NCI-H510A treated with DMSO at 0.1 percent for 48 hours (cell line): ENCODE measurements at places on chromosomes 3 and 15.

DNA sequence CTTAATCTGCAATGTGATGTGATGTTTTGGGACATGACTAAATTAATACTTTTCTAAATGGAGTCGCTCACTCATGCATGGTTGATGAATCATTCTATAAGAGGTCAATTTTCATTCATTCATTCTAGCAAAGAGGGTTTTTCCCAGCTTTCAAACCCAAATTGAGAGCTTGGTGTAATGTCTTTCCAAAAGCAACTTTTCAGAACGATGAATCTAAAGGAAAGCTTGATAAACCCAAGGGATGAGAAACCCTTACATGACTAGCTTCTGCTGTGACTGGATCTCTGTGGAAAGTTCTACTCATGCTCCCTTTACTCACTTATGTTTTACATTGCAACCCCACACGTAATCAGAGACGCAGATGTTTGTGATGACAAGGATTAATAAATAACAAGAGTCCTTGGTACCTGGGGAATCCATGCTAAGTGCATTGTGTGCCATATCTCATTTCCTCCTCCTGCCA is 47.7 kb downstream of the PDZRN3 start:
- DNase-seq, result no peak

GRCh38 chr3:16739541-16740105 is 134.4 kb upstream of the DAZL start:
- no peak for DNase-seq

DNA sequence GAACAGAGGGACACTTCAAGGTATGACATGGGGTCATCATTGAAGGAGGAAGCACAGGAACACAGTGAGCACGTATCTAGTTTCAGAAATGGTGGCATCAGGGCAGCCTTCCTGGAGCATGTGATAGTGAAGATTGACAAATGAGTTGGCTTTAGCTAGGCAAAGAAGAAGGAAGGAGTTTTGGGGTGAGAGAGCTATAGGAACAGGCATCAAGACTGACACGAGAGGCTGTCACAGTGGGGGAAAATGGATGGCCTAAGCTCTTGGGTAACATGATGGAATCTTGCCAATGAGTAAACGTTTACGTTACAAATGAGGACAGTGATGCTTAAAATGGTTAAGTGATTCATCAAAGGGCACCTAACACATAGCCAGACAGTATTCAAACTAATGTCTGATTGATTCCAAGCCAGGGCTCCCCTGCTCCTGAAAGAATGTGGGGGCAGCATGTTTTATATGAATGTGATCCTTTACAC is 23.1 kb upstream of the GPR171 start:
- DNase-seq, result no peak

DNA sequence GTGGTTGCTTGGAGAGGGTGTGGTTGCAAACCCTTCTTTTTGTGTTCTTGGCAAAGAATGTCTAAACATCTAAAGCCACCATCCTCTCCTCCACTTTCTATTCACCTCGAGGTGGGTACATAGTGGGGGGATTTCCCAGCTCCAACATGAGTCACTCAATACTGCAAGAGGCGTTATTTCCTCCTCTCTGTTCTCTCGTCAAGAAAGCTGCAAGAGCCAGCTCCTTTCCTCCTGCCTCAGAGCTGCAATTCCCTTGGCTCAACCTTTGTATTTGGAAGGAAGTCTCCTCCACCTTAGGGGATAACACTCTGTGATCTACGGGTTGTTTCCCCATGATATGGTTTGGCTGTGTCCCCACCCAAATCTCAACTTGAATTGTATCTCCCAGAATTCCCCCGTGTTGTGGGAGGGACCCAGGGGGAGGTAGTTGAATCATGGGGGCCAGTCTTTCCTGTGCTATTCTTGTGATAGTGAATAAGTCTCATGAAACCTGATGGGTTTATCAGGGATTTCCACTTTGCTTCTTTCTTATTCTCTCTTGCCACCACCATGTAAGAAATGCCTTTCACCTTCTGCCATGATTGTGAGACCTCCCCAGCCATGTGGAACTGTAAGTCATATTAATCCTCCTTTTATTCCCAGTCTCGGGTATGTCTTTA is 138.4 kb downstream of the PLCL2 start:
- no peak for DNase-seq

GRCh38 chr15:60901647-60902046 is 327.5 kb downstream of the RORA start:
- no peak for DNase-seq

DNA sequence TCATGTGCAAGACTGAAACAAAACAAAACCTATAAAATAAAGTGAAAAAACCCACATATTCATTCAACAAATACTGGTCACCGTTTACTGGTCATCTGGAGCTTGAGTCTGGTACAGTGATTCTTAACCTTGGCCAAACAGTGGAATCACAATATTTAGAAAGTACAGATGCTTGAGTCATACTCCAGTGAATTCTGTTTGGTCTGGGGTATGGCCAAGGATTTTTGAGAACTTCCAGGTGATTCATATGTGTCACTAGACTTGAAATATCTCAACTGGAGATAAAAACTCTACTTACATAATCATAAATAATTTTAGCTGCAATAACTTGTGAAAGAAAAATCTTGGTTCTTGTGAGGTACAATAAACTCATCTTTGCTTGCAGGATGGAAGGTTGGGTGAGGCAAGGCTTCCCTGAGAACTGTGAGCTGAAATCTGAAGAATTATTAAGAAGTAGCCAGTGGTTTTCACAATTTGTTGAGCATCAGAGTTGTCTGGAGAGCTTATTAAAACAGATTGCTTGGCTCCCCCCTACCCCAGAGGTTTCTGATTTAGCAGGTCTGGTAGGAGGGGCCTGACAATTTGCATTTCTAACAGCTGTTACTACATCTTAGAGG is 9.6 kb downstream of the NEK11 start:
- no peak for DNase-seq

DNA sequence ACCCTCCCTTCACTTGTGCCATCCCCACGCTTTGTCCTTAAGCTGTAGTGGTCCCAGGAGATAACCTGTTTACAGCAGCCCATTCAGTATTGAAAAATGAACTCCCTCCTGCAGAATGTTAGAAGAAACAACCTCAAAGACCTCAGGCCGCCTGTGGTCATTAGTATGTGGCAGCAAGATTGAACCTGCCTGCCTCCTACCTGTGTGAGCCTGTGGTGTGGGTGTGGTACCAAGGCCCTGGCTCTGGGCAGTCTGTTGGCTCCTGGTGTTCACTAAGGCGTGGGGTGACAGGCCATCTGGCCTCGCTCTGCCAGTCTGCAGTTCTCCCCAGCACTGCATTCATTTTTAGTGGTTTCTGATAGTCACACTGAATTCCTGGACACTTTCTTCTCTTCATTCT is 21.0 kb downstream of the LSM3 start:
- no peak for DNase-seq

- DNase-seq, result no peak
Observed at GRCh38 chr3:142723665-142723967, 218 bp upstream of the TRPC1 start.

DNA sequence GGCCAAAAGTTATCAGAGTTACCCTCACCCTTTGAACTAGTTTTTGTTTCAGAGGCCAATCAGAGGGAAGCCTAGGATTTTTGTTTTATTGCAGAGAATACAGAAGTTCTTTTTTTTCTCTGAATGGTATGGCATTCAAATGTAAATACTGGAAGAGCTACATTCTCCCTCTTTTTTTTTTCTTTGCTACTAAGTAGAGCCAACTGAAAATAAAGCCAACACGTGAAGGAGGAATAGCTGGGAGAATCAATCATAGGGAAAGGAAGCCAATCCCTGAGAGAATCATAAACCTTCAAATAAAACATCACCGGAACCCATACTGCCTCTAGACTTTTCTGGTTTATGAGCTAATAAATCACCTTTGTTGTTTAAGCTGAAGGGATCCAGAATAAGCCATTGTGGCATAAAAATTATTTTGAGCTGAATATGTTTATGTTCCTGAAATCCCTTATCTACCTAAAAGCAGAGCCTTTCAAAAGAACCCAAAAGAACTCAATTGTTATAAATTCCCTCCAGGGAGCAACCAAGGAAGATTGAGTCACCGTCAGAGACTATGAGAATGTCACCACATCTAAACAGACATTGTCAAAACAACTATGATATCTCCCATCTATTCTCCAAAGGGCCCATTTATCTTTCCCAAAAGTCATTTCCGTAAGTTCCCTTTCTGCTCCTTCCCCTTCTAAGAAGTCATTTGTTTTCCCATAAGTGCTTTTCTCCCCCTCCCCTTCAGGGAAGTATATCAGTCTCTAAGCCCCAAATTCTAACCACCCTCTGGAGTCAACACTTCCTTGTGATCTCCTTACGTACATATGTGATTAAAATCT is 3.8 kb upstream of the ZNF280D start:
- no peak for DNase-seq

- no peak for DNase-seq
Observed at GRCh38 chr3:64214381-64215018, 10.8 kb downstream of the PRICKLE2 start.

- no peak for DNase-seq
Observed at GRCh38 chr15:35055416-35056105, 29.5 kb downstream of the NANOGP8 start.

DNA sequence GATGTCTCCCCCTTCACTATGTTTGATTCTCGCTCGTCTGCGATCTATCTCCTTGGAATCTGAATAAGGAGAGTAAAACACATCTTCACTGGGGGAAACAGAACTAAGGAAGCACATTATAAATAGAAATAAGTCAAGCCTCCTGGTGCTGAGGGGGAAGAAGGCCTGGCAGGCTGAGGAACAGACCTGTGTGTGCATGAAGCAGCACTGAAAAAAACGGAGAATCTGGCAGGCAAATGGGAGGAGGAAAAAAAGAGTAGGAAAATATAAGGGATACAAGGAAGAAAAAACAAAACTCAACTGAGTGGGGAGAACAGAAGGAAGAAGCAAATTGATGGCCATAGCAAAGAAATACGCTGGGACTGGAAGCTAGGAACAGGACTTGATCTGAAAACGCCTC is 25.7 kb downstream of the PARP16 start:
- DNase-seq, result no peak

DNA sequence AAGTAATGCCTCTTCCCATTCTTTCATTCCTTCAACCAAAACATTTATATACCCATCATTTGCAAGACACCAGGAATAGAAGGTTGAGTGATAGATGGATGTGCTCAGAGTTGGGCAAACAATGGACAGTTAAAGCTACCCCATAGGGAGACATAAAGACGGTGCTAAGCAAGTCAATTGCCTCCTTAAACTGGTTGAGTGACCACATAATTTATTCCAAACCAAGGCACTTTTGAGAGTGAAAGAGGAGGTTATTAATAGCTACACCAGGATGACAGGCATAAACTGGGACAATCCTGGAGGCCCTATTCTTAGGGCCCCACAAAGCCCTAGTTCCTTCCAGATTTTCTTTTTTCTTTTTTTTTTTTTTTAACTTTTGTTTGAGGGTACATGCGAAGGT is 21.4 kb upstream of the DYNC1LI1 start:
- DNase-seq, result peak; percentile 5

- no peak for DNase-seq
Observed at GRCh38 chr3:51682526-51682925, 11.5 kb downstream of the TEX264 start.

GRCh38 chr3:8450618-8451017 is 51.0 kb upstream of the LMCD1 start:
- no peak for DNase-seq

GRCh38 chr3:149833241-149833640 is 20.2 kb downstream of the RNF13 start:
- no peak for DNase-seq

DNA sequence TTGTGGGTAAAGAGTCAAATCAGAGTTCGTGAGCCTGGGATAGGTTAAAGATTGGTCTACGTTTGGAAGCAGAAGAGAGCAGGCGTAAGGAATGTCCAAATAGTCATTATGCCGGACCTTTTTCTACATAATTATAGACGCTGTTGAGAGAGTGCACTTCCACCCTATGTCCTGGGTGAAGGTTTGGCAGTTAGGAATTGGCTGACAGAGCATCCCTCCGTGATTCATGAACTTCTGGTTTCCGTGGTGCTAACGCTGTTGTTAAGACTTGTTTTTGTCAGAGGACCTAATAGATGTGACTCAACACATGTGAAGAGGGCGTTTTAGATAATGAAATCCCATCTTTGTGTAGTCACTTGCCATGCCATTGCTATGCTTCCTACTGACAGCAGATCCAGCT is 1.1 kb downstream of the EAF1 start:
- peak; percentile 4 for DNase-seq

DNA sequence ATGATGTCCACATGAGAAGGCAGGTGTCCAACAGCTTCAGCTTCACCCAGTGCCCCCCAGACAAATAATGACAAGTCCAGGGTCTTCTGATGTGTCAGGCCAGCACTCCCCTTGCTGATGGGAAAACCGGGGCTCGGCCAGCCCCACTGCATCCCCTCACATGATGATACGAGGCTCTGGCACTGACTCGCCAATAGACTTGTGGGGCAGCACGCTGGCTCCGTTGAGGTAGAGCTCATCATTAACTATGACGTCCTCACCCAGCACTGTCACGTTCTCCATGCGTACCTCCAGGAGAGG is 2.1 kb upstream of the AMIGO3 start:
- no peak for DNase-seq

DNA sequence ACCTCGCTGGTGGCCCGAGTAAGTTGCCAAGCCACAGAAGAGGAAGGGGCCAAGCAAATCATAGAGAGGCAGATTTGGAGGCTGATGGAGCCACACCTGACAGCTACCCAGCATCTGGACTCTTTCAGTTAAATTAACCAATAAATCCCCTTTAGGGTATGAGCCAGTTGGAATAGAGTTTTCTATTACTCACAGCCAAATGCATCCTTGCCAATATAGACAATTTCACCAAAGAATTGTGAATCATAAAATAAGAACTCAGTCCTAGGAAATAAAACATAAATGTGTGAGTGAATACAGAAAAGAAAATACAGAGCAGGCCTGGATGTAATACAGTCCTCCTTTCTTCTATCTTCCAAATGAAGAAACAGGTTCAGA is 161.6 kb upstream of the ANKRD28 start:
- no peak for DNase-seq

GRCh38 chr15:98963444-98963843 is 44.1 kb downstream of the PGPEP1L start:
- DNase-seq, result no peak

GRCh38 chr3:35709691-35710090 is 70.4 kb downstream of the ARPP21 start:
- DNase-seq, result no peak

GRCh38 chr3:189139611-189139940 is 32.2 kb upstream of the TPRG1 start:
- no peak for DNase-seq

GRCh38 chr15:93235269-93235668 is 146.3 kb upstream of the RGMA start:
- DNase-seq, result no peak

DNA sequence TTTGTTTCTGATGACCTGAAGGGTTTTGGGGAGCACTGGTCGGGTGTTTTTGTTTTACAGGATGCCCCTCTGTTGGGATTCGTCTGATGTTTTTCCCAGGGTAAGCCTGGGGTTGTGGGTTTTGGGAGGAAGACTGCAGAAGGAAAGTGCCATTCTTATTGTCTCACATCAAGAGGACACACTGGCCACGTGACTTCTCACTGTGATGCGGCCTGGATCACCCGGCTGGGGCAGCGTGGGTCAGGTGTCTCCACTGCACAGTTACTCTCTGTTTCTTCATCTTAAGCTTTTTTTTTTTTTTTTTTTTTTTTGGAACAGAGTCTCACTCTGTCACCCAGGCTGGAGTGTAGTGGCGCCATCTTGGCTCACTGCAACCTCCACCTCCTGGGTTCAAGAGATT is 120.5 kb downstream of the TMEM266 start:
- DNase-seq, result no peak
